ENCODE measurements at places on chromosomes 2 and 18.
A peak's percentile ranks its signal among the peaks of the same experiment; 100 is the strongest.

DNA sequence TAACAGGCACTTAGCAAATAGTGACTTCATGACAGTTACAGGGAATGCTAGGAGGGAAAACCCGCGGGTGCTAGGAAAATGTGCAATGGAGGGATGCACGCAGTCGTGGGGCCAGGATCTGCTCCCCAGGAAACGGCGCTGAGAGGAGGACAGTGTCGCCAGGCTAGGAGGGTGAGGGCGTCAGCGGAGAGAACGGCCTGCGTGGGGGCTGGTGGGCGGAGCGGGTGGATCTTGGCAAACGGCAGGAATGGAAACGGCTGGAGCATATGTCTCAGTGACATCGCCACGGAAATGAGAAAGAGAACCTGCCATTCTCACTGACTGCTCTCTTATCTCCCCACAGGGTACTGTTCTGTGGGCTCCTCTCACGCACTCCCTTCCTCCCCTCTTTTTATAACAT, 478.5 kb upstream of the ID2 start:
- peak; percentile 45 for DNase-seq

DNA sequence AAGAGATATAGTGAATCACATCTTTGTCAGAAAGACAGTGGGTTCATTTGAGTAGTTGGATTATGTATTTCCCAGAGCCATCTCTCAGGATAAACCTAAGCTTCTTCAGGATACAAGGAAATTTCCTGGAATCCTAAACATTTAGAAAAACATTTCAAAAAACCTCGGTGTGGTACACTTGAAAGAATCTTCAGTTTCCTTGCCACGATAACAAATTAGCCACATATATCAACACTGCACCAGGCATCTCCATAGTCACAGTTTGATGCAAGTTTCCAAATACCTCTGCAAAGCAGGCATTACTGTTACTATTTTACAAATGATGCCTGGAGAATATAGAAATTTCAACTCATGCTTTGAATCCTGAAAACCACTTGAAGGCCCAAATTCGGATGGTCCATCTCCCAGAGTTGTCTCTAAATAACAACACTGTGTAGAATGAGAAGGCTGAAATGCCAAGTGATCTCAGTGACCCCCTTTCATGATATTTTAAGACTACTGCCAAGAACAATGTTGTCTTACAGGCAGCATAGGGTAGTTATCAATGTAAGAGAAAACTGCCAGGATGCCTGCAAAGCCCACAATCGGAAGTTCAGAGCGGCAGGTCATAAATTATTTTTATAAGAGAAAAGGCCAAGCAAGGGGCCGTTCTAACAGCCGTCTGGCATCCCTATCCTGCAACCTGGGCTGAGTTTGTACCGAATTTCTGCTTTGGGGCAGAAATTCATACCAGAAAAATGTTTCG, 307.9 kb downstream of the TXNL1 start:
- no peak for DNase-seq

DNA sequence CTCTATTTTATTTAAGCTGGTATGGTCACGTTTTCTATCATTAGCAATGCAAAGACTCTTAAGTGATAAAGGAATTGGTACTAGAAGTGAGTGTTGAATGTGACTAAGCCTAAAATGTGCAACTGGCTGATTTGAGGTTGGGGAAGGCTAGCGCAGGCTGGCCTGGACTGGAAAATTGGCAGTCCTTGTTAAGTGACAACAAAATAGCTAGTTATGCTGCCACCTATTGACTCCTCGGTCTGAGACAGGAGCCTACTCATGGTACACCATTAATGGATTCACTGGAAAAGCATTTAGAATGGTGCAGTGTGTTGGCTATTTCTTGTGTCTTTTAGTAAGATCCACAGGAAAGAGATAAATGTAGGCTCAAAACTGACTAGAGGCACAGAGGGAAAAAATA, 5.7 kb upstream of the WIPF1 start:
- DNase-seq = peak; percentile 68

DNA sequence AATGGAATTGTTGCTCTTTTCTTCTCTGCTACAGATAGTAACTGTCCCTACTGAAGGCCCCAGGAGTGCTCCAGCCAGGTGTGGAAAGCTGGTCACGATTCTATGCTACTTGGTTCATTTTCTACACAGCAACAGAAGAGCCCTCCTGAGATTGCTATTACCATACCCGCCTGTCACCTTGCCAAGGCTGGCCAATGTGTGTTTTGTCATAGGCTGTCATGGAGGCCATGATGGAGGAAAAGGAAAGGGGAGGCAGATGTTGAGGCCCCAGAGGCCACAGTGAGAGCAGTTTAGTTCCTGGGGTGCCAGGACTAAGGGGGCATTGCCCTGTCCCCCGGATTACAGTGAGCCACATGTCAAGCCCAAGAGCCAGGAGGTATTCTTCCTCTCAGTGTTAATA, 952 bp downstream of the ELMOD3 start:
- DNase-seq = no peak

GRCh38 chr2:73640511-73640911, 1.7 kb downstream of the NAT8 start:
- DNase-seq = no peak

GRCh38 chr18:10289951-10290637, 164.3 kb upstream of the APCDD1 start:
- DNase-seq = no peak

DNA sequence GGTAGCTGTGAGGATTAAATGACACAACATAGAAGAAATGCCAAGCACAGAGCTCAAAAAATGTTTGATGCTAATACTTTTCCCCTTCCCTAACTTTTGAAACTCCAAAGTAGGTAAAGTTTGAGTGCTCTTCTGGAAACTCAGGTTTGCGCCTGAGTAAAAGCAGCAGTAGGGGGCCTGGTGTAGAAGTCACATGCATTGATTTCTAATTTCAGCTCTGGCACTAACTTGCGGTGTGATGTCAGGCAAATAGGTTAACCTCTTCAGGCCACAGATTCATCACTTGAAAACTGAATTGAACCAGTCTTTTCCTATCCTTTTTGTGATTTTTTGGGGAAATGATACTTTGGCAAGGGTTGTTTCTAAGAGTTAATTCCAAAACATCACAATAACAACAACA, 27.2 kb downstream of the LHCGR start:
- no peak for DNase-seq

Data from GM03348 (cell line).